NCI-H1417 treated with DMSO at 0.1 percent for 48 hours (cell line): ENCODE measurements at places on chromosomes 16 and 17.
A peak's percentile ranks its signal among the peaks of the same experiment; 100 is the strongest.

GRCh38 chr16:56836410-56837230 lies 28.4 kb upstream of the SLC12A3 start:
- no peak for DNase-seq

GRCh38 chr16:58733248-58733670 lies 857 bp downstream of the GOT2 start:
- no peak for DNase-seq

- no peak for DNase-seq
Observed at GRCh38 chr17:80855948-80856862, 135.4 kb upstream of the CHMP6 start.

DNA sequence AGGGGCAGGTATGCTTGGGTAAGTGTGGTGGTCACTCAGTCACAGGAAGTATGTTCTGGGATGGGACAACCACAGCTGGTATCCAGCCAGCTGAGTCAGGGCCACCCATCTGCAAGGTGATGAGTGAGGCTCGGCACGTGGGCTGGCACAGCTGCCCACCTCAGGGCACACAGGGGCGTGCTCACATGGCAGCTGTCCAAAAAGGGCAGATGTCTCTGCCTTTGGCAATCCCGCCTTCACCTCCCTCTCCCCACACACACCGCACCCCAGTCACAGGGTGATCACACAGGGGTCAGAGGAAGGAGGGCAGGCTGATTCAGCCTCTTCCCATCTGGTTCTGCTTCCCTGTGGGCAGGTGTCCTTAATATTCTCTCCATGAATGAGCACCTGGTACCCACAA lies 85.9 kb upstream of the TOB1 start:
- peak; percentile 38 for DNase-seq

DNA sequence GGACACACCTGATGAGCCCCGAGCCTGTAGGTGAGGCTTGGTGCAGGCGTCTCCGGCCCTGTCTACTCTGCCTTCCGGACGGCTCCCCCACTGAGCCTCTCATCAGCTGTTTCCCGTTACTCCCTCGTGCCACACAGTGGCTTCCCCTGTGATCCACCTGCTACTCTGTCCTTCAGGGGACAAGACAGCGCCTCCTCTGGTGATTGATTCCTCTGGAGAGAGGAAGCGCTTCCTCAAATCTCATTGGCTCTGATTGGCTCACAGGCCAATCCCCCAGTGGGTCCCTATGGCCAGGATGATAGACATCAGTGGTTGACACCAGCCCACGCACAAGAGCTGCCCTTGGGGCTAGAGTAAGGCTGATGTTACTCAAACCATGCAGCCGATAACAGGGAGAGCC lies 24.0 kb downstream of the RNF213 start:
- DNase-seq: no peak

- no peak for DNase-seq
Observed at GRCh38 chr17:78828470-78829185, 12.0 kb downstream of the USP36 start.

DNA sequence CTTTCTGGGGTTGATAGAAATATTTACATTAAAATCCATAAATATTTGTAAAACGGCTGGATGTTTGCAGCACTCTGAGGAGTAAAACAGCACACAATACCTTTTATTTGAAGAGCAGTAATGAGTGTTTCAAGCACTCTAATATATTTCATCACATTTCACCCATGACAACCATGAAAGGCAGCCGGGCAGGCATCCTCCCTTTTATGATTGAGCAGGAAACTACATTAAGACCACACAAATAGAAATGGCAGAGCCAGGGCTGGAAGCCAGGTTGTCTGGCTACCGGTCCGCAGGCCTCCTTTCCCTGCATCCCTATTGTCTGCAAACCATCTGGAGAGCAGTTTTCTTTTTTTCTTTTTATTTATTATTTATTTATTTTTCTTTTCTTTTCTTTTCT lies 23.1 kb upstream of the GPRC5C start:
- peak; percentile 69 for DNase-seq

- no peak for DNase-seq
Observed at GRCh38 chr16:74888888-74889287, 96.0 kb downstream of the WDR59 start.

DNA sequence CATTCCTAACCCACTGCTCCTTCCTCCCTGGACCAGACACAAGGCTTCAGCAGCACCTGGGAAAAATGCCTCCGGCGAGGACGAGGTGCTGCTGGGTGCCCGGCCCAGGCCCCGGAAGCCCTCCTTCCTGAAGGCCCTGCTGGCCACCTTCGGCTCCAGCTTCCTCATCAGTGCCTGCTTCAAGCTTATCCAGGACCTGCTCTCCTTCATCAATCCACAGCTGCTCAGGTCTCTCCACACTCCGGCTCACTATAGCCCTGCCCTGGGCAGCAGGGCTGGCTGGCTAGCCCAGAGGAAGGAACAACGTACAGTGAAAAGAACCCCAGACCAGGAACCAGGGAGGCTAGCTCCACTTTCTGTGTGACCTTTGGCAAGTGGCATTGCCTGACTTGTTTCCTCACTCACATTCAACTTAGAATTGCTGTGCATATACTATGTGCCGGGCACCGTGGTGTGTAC lies 26.2 kb downstream of the ABCC3 start:
- DNase-seq: no peak

DNA sequence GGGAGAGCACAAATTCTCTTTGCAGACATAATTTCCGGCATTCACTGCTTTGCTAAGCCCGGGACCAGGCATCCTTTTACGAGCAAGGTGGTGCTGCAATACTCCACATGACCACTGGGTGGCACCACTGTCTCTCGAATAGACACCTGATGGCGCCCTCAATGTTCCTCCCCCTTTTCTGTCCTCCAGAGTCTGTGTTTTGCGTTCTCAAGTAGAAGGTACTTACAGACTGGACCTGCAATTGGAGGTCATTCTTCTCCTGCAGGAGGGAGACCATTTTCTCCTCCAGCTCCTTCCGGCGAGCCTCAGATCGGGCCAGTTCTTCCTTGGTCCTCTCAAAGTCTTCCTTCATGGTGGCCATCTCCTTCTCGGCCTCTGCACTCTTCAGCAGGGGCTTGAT lies 45.2 kb downstream of the MYH13 start:
- DNase-seq: no peak

- no peak for DNase-seq
Observed at GRCh38 chr16:11744075-11744470, 1.4 kb upstream of the TXNDC11 start.

GRCh38 chr16:46787909-46788308 lies 39.8 kb upstream of the MYLK3 start:
- DNase-seq: no peak

DNA sequence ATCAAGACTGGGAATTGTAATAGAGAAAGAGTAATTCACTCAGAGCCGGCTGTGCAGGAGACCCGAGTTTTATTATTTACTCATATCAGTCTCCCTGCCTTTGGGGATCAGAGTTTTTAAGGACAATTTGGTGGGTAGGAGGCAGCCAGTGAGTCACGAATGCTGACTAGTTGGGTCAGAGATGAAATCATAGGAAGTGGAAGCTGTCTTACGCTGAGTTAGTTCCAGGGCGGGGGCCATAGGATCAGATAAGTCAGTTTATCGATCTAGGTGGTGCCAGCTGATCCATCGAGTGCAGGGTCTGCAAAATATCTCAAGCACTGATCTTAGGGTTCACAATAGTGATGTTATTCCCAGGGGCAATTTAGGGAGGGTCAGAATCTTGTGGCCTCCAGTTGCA lies 20.2 kb upstream of the GUCY2D start:
- DNase-seq: no peak

DNA sequence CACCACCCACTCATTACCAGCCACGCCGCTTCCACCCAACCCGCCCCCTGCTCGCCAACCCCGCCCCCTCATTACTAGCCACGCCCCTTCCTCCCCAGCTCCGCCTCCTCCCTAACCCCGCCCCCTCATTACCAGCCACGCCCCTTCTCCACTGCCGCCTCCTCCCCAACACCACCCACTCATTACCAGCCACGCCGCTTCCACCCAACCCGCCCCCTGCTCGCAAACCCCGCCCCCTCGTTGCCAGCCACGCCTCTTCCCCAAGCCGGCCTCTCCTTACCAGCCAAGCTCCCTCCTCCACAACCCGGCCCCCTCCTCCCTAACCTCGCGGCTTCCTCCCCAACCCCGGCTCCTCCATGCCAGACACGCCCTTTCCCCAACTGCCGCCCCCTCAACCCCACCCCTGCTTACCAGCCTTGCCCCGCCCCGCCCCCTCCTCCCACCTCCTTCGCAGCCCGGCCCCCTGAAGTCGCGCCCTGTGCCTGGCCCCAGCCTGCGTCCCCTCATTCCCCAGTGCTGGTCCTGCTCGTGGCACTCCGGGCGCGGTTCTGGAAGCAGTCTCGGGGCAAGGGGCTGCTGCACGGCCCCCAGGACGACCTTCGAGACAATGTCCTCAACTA lies 7.3 kb downstream of the SLC22A31 start:
- DNase-seq: no peak

GRCh38 chr16:75789237-75789636 lies 62.9 kb upstream of the CPHXL start:
- peak; percentile 47 for DNase-seq

GRCh38 chr16:66107661-66108060 lies 258.8 kb upstream of the CDH5 start:
- DNase-seq: no peak

DNA sequence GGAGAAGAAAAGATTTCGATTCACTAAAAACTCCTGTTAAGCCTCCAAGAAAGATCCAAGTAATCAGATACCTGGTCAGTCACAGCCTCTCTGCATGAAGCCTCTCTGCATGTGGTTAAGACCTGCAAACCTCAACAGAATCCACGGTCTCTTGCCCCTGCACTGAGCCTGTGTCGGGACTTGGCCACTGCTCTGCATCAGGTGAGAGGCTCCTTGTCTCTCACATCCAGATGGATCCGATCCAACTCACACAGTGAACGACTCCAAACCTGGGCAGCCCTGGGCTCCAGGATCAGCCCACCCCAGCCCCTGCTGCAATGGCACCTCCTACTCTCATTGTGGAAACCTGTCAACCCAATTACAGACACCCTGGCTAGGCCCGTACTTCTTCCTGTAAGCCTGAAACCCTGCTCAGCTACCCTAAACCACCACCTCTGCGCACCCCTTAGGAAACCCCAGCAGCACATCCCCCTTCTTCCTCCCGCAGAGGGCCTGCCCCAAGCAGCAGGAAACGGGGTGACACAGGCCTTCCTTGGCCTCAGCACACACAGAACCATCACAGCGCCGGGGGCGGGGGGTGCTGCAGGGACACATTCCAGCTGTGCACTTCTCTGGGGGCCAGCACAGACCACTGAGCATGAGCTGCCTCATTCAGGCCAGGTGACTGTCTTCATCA lies 129.5 kb downstream of the ANKRD11 start:
- DNase-seq: no peak

DNA sequence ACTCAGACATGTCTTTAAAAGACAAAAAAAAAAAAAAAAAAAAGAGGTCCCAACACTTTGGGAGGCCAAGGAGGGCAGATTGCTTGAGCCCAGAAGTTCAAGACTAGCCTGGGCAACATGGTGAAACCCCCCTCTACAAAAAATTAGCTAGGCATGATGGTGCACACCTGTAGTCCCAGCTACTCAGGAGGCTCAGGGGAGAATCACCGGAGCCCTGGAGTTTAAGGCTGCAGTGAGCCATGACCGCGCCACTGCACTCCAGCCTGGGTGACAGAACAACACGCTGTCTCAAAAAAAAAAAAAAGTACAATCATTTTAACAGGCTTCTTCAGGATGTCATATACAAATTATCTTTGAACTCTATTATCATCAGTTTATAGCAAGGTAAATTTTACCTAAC lies 22.0 kb downstream of the C16orf87 start:
- no peak for DNase-seq

DNA sequence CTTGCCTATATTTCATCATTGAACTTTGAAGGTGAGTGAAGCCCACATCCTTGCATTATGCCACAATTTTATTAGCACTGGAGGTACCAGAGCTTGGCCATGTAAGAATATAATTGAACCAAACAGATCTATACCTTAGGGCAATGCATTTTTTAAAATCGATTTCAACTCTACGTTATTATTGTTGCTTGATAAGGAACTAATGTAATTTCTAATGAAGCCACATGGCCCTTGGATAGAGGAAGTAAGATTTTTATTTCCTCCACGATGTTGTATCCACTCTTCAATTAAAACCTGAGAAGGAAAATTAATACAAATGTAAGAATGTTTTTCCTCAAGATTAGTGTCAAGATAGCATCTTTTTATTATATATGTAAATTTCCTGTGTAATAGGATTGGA lies 370.0 kb upstream of the EEF2KMT start:
- no peak for DNase-seq

- no peak for DNase-seq
Observed at GRCh38 chr17:9217151-9218056, 196.1 kb downstream of the NTN1 start.

- DNase-seq: no peak
Observed at GRCh38 chr16:89549007-89549700, 11.3 kb upstream of the RPL13 start.

GRCh38 chr17:79838522-79839274 lies 542 bp downstream of the CBX4 start:
- DNase-seq: no peak

DNA sequence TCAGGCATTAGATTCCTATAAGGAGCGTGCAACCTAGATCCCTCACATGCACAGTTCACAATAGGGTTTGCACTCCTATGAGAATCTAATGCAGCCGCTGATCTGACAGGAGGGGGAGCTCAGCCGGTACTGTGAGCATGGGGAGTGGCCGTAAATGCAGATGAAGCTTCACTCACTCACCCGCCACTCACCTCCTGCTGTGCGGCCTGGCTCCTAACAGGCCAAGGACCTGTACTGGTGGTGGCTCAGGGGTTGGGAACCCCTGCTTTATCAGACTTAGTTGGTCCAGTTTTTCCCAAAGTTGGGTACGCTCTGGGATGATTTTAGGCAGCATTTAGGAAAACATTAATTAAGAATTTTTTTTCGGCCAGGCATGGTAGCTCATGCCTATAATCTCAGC lies 103.8 kb downstream of the MARF1 start:
- no peak for DNase-seq
